ENCODE measurements at places on chromosomes 7 and 10. TPM values are rescaled to one million over a fixed set of nuclear protein-coding genes. Genes with fewer than 3 reads are reported as not detected.

DNA sequence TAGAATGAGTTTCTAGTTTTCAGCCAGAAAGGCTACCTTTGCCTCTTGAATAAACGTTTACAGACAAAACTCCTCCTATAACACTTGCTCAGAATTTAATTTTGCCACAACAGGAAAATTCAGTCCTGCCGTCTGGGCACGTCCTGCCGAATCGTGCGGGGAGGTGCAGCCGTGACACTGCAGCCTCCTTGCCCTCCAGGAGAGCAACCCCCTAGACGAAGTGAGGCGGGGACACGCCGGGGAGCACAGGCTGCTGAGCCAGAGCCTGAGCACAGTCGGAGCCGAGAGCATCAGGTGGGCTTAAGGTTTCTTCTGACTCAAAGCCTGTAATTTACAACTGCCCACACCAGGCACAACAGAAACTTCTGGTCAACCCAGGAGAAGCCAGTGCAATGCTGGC lies 102.3 kb downstream of the DYNC2I1 start:
- DNase-seq, result no peak

DNA sequence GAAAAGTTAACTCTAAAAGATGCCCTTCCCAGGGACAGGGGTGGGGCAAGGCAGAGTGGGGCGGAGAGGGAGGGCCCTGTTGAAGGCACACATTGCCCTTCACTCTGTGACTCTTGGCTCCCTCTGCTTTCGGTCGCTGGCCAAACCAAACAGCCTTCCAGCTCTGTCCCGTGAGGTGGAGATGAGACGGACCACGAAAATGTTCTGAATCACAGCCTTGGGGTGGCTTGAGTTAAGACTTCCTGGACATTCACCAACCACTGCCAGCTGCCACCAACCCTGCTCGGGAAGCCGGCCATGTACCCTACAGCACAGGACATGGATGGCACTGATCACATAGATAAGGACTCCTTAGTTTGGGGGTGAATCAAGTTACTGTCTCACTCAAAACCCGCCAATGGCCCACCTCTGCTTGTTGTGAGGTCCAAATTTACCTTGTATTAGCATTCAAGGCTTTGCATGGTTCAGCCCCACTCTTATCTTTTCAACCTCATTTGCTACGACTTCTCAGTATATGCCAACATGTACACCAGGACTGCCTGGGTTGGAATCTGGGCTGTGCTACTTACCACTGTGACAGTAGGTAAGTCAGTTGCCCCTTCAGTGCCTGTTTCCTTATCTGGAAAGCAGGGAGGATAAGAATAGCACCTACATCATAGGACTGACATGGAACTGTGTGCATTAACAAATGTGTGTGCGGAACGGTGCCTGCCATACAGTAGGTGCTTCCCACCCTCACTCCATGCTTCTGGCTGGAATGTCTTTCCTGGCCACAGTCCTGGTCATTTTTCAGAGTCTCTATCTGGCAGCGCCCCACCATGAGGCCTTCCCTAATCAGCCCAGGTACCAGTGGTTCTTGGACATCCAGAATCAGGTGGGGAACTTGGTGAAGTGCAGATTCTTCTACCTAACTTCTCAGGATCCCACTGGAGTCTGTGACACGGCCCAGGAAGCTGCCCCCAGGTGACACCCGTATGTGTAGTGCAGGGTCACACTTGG lies 28.0 kb downstream of the ITPRIP start:
- peak; percentile 85 for DNase-seq

DNA sequence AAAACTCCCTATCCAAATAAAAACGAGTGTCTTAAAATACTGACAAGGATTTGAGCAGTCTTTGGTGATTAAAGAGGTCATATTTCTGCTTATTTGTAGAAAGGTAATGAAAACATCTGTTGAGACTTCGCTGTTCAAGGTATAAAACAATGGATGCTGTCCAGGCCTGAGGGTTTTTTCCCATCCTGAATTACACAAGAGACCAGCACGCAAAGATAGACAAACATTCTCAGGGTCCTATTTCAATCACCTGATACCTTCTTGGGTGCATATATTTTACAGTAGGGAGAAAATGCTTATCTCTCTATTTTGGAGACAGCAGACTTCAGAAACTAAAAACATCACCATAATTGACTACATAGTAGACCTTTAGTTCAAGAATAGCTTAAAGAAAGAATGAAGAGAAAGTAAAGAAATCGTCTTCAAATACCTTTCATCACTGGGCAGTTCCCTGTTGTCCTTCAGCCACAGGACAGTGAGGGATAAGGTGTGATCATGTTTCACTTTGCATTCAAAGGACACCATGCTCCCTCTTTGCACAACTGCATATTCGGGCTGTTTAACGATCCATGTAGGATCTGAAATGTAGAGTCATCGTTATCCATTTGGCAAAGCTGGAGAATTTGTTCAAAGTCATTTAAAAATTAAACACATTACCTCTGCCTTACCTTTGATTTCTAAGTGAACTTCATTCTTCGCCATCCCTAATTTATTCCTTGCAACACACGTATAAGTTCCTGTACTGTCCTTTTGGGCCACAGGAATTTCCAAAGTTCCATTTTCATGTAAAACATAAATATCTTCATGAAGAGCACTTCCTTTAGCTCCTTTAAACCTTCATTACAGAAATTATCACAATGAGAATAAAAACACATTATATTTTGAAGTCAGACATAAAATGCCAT lies 63.7 kb upstream of the LAMB4 start:
- no peak for DNase-seq

GRCh38 chr10:119319161-119319919 lies 112.0 kb downstream of the GRK5 start:
- no peak for DNase-seq

- no peak for DNase-seq
These were observed 50.8 kb upstream of the RNF32 start for GRCh38 chr7:156589808-156590207.

DNA sequence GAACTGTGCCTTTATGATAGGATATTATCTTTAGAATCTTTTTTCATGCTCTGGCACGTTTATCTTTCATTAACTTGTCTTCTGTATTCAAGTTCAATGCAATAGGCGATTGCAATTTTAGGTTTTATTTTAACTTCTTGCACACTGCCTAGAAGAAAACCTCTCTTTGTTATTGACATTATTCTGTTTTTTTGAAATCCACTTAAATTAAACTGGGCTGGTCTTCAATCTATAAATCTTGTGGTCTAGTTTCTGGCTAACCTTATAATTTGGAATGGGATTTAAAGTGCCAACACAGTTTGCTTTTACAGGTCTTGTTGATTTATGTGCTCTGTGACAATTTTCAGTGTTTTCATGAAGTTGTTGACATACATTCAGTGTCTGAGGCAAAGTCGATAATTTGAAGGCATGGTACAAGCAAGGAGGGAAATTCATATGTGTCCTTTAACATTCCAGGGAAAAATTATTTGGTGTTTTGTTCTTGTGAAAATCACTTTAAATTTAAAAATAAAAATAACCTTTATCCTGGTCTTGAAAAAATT lies 240.9 kb downstream of the KIAA1217 start:
- DNase-seq, result no peak

- peak; percentile 24 for DNase-seq
These were observed 38.7 kb upstream of the FOXP2 start for GRCh38 chr7:114375907-114376306.

- peak; percentile 43 for DNase-seq
These were observed 36.3 kb downstream of the ABCB1 start for GRCh38 chr7:87564296-87564963.

DNA sequence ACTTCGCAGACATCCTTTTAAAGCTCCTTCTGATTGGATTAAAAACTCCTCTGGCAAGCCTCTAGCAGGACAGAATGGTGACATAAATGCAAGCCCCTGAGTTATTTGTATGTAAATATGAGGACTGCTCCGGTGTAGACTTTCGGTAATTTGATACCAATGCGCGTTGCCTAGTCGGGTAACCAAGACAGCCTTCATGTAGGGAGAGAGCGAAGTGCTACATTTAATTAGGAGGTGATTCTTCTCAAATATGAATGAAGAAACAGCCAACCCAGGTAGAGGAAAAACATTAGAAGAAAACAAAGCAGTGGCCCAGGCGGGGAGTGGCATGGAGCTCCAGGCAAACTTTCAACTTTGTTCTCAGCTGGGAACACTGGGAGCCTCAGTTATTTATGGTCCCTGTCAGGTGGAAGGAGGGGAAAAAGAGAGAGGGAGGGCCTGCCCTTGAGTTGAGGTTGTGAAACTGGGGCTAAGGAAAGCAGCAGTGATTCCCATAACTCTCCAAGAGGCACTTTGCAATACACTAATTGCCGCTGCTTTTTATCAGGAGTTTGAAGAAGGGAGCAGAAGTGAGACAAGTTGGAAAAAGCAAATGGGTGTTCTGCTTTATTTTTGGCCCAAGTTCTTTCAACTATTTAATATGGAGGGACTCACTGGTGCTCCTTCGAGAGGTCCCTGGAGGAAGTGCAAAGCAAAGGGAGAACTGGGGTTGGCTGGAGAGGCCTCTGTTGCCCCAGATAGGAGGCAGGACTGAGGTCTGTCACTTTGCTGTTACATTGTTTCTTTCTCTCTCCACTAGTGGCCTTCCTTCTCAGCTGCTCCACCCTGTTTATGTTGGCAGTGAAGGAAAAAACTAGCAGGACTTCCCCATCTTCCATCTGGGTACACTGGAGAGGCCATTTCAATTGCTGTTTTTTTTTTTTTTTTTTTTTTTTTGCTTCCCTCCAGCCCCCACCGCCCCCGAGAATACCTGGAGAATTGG lies 234.6 kb upstream of the CCDC6 start:
- peak; percentile 71 for DNase-seq

DNA sequence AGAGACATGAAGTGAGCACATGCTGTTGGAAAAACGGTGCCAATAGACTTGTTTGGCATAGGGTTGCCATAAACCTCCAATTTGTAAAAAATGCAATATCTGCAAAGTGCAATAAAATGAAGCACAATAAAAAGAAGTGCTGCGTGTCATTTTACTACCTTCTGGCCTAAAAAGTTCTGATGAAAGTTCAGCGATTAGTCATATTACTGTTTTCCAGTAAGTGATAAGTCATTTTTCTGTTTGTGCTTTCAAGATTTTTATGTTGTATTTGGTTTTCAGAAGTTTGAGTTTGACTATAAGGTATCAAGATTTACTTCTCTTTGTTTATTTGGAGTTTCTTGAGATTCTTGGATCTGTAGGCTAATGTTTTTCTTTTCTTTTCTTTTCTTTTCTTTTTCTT lies 16.8 kb downstream of the AOAH start:
- no peak for DNase-seq

DNA sequence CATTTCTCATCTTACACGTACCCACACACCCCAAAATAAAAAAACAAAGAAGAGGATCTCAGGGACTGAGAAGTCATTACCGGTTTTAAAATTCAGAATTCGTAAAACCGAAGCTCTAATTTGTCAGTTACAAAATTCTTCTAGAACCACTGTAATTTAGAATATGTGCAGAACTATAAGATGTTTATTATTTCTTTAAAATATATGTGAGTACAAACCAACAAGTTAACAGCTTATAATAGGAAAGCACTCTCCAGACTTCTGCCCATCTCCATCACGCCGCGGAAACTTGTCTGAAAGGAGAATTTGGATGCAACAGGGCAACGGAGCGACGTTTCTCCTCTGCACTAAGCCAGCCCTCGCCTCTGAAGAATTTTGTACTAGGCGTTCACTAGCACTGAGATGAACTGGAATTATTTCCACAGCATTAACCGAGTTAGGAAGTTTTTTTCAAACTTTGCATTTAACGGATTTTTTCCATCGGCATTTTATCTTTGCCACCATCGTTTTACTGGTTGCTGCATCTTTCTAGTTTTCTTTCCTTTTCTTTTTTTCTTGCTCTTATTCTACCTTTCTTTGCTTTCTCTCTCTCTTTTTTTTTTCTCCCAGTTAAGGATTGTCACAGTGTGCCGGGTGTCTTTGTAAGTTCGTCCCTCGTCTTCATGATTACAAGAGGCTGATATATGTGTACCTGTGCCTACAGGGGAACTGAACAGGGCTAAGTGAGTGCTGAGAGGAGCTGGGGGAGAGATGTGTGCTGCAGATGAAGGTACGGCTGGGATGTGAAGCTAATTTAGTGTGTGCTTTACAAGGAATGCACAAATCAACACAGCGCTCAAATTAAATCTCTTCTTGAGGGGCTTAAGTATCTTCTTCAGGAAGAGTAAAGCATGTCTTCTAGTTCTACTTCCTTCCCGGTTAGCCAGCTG lies 295.9 kb upstream of the NFE2L3 start:
- DNase-seq, result no peak

- DNase-seq, result peak; percentile 84
These were observed 59.2 kb downstream of the WIPF3 start for GRCh38 chr7:29865526-29865925.

DNA sequence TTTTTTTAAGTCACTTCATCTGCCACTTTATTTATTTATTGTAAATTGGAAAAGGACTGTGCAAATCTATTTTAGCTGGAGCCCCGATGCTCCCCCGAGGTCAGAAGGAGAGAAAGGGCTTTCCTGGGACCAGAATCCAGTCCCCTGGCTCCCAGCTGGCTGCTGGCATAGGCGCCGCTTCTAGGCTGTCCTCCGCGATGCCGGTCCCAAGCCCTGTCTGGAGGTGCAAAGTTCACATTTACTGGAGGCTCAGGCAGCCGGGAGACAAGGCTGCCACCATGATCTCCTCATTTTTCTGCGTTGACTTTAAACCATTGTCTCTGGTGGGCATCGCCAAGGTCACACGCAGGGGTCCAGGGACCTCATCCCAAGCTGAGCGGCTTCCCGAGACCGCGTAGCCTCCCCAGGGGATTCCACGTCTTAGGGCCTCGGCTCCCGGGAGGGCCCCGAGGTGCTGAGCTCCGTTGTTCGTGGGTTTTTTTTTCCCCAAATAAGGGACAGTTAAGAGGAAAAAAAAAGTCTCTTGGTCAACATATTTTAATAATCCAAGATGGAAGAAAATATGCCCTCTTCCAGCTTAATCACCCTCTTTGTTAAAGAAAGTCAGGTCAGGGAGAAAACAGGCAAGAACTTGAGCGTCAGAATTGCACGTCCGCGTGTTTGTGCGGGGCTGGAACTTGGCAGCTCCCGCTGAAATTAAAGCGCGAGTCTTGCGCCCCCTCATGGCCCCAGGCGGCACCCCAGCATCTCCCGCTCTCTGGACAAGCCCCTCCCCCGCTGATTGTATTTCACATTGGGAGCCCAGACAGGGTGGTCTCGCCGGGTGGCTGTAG lies 11.9 kb downstream of the RGR start:
- DNase-seq, result no peak

- no peak for DNase-seq
These were observed 14.5 kb upstream of the PAX4 start for GRCh38 chr7:127632276-127632910.

GRCh38 chr7:122482212-122482611 lies 177.7 kb upstream of the FEZF1 start:
- DNase-seq, result no peak

GRCh38 chr10:20986049-20986448 lies 88.9 kb upstream of the NEBL start:
- DNase-seq, result no peak

- no peak for DNase-seq
These were observed 306.2 kb downstream of the FRMD4A start for GRCh38 chr10:14024329-14025202.

GRCh38 chr7:108417926-108418325 lies 38.3 kb downstream of the NRCAM start:
- DNase-seq, result no peak

GRCh38 chr10:20142311-20142710 lies 326.1 kb downstream of the PLXDC2 start:
- DNase-seq, result no peak

GRCh38 chr10:78255796-78256638 lies 222.4 kb downstream of the RPS24 start:
- DNase-seq, result peak; percentile 98

SGCE gene
- 24.0 TPM for total RNA-seq

TMEM229A gene
- not detected for total RNA-seq

PNLIPRP3 gene
- not detected for total RNA-seq

CCDC3 gene
- 0.03 TPM for total RNA-seq

CHAT gene
- total RNA-seq, result not detected

GPNMB gene
- total RNA-seq, result 333 TPM

Data from A172 (cell line).